Stimulated activated CD8-positive, alpha-beta memory T cell treated with anti-CD3 and anti-CD28 coated beads, Interleukin-15, amount 100 ng/mL, for 4 hours (primary cell): ENCODE measurements at places on chromosomes 2 and 18.

DNA sequence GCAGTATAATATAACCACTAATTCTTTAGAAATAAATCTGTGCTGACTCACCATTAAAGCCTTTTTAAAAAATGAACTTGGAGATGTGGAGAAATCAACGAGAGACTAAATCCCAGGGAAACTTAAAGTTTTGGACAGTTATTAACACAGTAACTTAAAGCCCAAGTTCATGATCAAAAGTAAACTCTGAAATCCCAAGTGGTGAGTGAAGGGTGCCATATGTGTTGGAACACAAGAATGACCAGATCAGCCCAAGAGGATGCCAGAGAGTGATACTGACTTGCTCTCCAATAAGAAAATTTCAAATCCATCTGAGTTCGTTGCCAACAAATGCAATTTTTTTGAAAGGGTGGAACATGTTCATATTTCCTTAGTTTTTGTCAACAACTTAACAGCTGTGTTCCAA lies 838.1 kb upstream of the ACVR2A start:
- no peak for DNase-seq

- no peak for DNase-seq
These were observed 140.2 kb downstream of the TGIF1 start for GRCh38 chr18:3590096-3590630.

DNA sequence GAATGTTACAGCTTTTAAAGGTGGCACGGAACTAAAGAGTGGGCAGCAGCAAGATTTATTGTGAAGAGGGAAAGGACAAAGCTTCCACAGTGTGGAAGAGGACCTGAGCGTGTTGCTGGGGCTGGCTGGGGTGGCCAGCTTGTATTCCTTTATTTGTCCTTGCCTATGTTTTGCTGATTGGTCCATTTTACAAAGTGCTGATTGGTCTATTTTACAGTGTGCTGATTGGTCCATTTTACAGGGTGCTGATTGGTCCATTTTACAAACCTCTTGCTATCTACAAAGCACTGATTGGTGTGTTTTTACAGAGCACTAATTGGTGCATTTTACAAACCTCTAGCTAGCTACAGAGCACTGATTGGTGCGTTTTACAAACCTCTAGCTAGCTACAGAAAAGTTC lies 109.7 kb upstream of the DDX18 start:
- DNase-seq: no peak

GRCh38 chr18:63444580-63444979 lies 22.3 kb upstream of the VPS4B start:
- no peak for DNase-seq

DNA sequence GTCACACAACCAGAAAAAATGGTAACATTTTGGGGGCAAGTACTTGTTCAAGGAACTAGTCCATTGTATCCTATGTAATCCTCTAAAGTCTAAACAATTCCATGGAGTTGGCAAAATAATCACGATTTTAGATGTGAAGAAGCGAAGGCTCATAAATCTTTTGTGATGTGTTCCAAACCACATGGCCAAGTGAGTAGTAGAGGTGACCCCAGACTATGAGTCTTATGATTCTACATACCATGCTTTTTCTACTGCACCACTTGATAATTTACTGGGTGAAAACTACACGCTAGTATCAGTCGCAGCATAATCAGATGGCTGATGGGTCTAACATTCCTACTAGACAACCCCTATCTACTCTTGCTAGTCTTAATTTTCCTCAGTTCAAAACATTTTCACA lies 371.4 kb downstream of the OSR1 start:
- no peak for DNase-seq

DNA sequence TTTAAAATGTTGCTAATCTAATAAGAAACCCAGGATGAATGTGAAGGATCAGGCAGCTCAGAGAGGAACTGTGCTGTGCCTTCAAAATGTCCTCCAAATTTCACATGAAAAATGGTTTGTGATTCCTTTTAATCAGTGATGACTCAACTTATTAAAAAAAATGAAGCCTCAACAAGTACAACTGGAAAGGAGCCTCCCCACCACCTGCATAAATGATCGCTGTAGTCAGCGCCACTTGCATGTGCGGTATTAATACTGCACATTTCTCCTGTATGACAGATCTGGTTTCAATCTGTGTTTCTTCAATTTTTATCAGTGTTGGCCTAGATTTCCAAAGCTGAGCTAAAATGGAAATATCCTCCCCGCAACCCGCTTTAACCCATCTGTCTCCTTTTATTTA lies 115.0 kb upstream of the TMEM200C start:
- no peak for DNase-seq

DNA sequence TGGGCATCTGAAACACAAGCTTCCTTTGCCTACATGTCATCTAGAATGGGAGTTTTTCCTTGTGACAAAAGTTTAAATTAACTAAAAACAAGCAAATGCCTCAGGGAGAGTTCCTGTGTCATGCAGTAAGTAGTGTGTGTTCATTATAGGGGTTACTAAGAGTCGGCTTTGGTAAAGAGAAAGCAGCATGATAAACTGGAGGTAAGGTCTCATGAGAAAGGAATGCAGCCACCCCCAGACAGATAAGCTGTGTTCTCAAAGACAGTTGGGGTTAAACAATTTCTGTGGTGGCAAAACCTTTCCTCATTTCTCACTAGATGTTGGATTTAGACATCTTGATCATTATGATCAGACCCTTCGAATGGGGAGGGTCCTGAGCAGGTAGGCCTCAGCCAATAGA lies 129.7 kb downstream of the MAP4K4 start:
- no peak for DNase-seq
